Ascending aorta (tissue), 2 donors: ENCODE measurements at places on chromosomes 12 and 14. TPM values are rescaled to one million over a fixed set of nuclear protein-coding genes. Genes with fewer than 3 reads are reported as not detected.

- no peaks in the 10 kb centered on the region for H3K4me1 ChIP-seq
- no peaks in the 10 kb centered on the region for H3K27me3 ChIP-seq
- no peak overlapping the region for H3K4me3 ChIP-seq
- no peak overlapping the region for H3K27ac ChIP-seq
- no peak for DNase-seq
- H3K36me3 ChIP-seq = no peaks in the 10 kb centered on the region
These were observed 151.0 kb downstream of the BCAT1 start for GRCh38 chr12:24797901-24798300.

- no peaks in the 10 kb centered on the region for H3K27me3 ChIP-seq
- DNase-seq = no peak
- no peaks in the 10 kb centered on the region for H3K36me3 ChIP-seq
- H3K4me1 ChIP-seq = no peaks in the 10 kb centered on the region
- H3K27ac ChIP-seq = peak overlapping the region; percentile 99
These were observed 1.8 kb downstream of the ARID2 start for GRCh38 chr12:45731190-45731775.

DNA sequence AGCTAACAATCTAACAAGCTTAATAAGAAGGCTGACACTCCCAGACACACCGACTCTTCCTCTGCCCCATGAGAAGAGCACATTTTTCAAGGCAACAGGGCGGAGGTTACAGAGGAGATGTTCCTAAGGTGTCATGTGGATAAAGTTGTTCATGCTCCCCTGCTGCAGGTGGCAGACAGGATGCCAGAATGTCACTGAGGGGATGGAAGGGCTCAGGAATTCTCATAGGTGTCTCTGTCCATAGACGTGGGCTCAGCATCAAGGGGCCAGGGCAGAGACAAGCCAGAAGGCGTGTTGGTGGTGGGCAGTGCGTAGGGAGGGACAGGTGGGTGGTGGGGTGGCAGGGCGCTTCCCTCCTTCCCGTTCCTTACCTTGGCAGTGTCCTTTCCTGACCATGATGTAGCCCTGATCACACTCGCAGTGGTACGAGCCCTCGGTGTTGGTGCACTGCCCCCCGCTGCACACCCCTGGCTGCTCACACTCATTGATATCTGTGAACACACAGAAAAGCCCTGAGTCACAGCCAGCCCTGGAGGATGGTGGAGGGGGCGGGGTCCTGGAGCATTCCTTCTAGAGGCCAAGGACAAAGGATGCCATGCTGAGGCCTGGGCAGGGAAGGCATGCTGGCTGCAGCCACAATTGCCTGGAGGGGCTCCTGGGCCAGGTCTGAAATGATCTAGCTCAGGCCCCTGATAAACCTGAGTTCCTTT is 23.0 kb downstream of the ISCA2 start:
- H3K4me1 ChIP-seq = peaks cover 26% of the 10 kb centered on the region
- no peak for DNase-seq
- H3K36me3 ChIP-seq = peaks cover 60% of the 10 kb centered on the region
- H3K27me3 ChIP-seq = no peaks in the 10 kb centered on the region

DNA sequence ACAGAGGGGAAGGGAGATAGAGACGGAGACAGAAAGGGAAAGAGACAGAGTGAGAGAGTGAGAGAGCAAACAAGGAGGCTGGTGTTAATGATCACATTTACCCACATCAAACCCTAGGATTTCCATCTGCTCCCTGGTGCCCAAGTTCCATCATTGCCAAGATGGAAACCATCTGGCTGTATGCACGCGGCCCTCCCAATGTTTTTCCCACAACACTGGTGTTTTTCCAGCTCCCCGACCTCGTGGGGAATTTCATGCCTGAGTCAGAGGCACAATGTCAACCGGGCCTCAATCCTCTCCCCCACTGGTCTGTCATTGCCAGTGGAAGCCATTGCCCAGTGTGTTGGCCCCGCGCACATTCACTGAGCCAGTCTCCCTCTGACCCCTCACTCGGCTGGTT is 19.9 kb upstream of the BDKRB2 start:
- no peaks in the 10 kb centered on the region for H3K36me3 ChIP-seq
- no peak overlapping the region for H3K27ac ChIP-seq
- H3K27me3 ChIP-seq = no peaks in the 10 kb centered on the region
- no peak overlapping the region for H3K4me3 ChIP-seq
- DNase-seq = no peak

DNA sequence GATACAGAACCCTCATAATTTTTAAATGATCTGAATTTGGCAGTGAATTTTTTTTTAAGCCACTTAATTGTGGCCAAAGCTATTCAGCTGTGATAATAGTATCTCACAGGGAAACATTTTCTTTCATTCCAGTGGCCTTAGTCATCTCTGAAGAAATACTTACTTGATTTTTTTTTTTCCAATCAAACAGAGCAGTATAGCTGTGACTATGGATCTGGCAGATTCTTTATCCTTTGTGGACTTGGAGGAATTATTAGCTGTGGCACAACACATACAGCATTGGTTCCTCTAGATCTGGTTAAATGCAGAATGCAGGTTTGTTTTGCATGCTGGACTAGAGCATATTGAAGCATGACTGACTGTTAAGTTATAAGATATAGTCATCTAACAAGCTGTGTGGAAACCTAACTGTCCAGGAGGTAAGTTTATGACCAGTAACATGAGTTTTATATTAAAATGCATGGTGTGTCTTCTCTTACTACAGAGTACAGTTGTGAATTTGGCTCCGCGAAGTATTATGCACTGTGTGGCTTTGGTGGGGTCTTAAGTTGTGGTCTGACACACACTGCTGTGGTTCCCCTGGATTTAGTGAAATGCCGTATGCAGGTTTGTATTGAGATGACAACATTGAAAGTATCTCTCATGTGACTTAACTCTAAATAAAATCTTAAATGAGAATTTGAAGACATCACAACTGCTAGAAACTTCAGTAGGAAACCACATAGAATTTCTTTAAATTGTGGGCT is 1.9 kb downstream of the SLC25A3 start:
- no peaks in the 10 kb centered on the region for H3K27me3 ChIP-seq
- H3K36me3 ChIP-seq = peaks cover 38% of the 10 kb centered on the region
- peaks cover 11% of the 10 kb centered on the region for H3K4me1 ChIP-seq
- peak overlapping the region; percentile 91 for H3K4me3 ChIP-seq

GRCh38 chr12:25063873-25064628 is 115.2 kb upstream of the BCAT1 start:
- H3K36me3 ChIP-seq = no peaks in the 10 kb centered on the region
- no peak overlapping the region for H3K4me3 ChIP-seq
- no peak overlapping the region for H3K27ac ChIP-seq

KCNJ8 gene
- total RNA-seq = 27.8 TPM

- no peak overlapping the region for H3K4me3 ChIP-seq
- no peaks in the 10 kb centered on the region for H3K36me3 ChIP-seq
- no peaks in the 10 kb centered on the region for H3K4me1 ChIP-seq
- H3K27me3 ChIP-seq = no peaks in the 10 kb centered on the region
- DNase-seq = no peak
These were observed 277.9 kb upstream of the E2F7 start for GRCh38 chr12:77343291-77343690.

RBM25 gene
- total RNA-seq = 59.6 TPM
